Daoy (cell line): ENCODE measurements at places on chromosomes 6 and 20. TPM values are rescaled to one million over a fixed set of nuclear protein-coding genes. Genes with fewer than 3 reads are reported as not detected.

TRAM2 gene
- 31.3 and 39.1 TPM in 2 replicates for total RNA-seq

GRCh38 chr6:121549736-121550135 lies 114.3 kb downstream of the GJA1 start:
- peak; percentile 54 for DNase-seq

- DNase-seq, result no peak
Observed at GRCh38 chr6:25961619-25962148, 918 bp upstream of the TRIM38 start.

GRCh38 chr6:25014791-25015560 lies 79.2 kb upstream of the RIPOR2 start:
- DNase-seq, result peak; percentile 51

SUMO4 gene
- total RNA-seq, result 0.11 TPM in 1 of 2 replicates, not detected in the other

IL17F gene
- not detected in 2 replicates for total RNA-seq

FOXC1 gene
- total RNA-seq, result 5.9 and 7.0 TPM in 2 replicates

DNA sequence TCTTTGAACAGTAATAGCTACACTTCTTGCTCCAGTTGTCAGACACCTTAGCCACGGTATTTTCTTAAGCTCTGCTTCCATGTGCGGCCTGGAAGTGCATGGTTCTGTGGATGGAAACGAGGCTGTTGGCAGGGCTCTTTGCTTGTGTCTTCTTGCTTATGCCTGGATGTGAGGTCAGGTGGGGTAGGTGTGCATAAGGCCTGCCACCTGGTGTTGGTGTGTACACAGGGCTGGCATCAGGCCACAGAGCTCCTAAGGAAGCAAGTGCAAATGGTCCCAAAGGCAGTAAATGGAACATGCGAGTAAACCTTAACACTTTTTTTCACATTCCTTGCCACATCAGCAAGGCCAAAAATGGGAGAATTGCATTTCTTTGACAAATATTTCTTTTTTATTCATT lies 158.1 kb upstream of the GMDS start:
- no peak for DNase-seq

GNAS-AS1 gene
- 1.3 and 3.1 TPM in 2 replicates for total RNA-seq

DNA sequence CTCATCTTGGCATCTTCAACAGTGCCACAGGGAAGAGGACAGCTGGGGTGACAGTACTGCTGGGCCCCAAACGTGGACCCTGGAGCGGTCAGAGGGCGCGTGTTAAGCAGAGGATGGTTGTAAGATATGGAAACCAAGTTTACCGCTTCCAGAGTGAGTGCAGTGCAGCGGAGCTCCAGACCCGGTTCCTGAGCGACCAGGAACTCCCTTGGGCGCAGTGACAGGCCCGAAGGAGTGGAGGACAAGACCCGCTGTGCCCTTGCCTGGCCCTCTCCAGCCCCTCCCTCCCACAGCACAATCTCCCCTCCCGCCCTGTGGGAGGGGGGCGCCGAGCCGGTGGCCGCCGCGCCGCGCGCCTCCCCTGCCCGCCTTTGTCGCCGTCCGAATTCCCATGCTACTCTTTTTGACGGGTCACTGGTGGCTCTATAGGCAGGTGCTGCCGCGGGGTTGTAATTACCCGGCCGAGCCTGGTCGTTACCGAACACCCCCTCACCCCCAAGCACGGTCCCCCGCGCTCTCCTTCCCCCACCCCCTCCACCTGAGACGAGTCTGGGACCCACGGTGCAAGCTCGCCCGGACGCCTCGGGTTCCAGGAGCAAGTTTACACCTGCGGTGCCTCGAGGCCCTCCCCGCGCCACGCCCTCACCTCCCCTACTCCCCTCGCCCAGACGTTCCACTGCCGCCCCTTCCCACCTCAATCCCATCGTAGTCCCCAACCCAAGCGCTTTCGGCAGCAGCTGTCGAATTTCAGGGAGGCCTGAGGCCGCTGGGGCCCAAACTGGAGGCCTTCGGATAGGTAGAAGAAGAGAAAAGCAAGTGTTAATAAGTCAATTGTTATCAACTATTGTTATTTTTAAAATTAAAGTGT lies 3.9 kb downstream of the NR2E1 start:
- no peak for DNase-seq

RNF146 gene
- 15.4 and 19.0 TPM in 2 replicates for total RNA-seq

GRCh38 chr20:50817776-50818172 lies 22.9 kb downstream of the BCAS4 start:
- DNase-seq, result no peak

- peak; percentile 69 for DNase-seq
Observed at GRCh38 chr20:40668449-40669228, 20.4 kb downstream of the MAFB start.
